ENCODE measurements at places on chromosomes 2 and 18.

DNA sequence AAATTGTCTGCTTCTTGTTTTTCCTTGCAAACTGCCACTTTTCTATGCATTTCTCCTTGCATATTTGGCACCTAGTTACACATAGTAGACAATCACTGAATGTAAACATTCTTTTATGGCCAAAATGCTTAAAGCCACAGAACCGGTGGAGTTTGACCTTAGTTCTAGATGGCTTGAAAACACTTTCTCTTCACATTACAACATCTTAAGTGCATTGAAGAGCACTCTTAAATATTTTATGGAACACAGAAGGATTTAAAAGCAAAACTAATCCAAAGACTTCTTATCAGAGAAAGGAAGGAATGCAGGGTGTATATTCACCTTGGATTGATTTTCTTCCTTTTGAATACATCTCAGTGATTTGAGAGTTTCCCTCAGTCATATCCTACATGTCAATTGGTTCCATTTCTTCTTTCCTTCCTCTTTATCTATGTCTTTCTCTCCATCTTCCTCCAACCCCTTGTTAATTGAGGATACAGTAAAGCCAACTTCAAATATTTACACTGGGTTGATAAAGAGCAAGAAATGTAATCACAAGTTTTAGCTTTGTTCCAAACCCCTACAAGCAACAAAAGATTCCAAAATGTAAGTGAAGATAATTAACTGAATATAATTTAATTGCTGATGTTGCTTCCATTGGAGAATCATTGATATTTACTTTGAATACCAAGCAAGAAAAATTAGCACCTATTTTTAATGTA, 548.0 kb downstream of the CNTNAP5 start:
- no peak for DNase-seq

- no peak for DNase-seq
Measured at GRCh38 chr2:190717306-190717705, 68.4 kb downstream of the NAB1 start.

- DNase-seq = no peak
Measured at GRCh38 chr2:166042768-166043390, 84.9 kb downstream of the SCN1A start.

DNA sequence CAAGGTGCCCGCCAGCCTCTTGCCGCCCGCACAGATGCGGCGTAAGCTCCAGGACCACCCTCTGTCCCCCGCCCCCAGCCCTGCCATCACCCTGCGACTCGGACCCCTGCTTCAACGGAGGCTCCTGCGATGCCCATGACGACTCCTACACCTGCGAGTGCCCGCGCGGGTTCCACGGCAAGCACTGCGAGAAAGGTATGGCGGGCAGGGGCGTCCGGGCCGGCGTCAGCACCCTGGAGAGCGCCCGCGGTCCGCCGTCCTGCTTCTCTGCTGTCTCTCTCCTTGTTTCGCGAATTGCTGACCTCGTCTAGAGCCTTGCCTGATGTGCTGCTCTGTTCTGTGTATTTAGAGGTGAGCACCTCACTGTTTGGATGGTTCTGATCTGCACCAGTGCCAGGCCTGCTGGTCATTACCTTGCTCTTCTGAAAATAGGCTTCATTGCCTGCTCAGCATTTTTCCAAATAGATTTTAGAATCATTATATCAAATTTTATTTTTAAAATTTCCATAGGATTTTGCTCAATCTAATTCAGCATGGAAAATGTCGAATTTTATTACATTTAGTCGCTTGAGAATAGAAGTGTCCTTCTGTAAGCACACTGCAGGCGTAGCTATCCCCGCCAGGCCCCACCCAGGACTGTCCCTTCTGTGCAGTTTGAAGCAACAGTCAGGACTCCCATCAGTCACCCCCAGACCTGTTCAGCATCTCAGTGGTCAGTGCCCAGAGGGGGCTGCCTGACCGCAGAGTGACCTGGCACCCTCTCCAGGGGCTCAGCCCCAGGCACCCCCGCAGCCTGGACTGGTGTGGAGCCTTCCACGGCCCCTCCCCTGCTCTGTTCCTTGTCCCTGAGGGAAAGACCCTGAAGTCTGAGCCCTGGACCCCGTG, 51.6 kb downstream of the SNED1 start:
- peak; percentile 37 for DNase-seq

- DNase-seq = no peak
Measured at GRCh38 chr18:13676471-13676870, 49.9 kb downstream of the FAM210A start.

DNA sequence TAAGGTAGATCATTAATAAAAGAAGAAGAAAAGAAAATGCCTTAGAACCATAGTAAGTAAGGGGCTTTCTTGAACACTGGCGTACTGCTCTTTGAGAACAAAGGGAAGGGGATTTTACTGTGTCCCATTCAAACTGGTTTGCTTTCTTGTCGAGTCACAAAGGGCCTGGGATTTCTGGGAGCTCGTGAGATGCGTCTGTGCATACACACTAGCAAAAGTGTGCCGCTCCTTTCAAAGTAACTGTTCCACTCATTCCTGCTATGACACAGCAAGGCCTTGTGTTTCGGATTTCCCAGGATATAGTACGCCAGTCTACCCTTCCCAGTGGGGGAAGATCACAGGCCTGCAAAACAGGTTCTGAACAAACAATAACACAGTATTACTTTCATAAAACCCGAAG, 93.0 kb downstream of the KCTD18 start:
- DNase-seq = no peak

All from left kidney (tissue), 8 donors.